ENCODE measurements at places on chromosomes 3 and 15.

DNA sequence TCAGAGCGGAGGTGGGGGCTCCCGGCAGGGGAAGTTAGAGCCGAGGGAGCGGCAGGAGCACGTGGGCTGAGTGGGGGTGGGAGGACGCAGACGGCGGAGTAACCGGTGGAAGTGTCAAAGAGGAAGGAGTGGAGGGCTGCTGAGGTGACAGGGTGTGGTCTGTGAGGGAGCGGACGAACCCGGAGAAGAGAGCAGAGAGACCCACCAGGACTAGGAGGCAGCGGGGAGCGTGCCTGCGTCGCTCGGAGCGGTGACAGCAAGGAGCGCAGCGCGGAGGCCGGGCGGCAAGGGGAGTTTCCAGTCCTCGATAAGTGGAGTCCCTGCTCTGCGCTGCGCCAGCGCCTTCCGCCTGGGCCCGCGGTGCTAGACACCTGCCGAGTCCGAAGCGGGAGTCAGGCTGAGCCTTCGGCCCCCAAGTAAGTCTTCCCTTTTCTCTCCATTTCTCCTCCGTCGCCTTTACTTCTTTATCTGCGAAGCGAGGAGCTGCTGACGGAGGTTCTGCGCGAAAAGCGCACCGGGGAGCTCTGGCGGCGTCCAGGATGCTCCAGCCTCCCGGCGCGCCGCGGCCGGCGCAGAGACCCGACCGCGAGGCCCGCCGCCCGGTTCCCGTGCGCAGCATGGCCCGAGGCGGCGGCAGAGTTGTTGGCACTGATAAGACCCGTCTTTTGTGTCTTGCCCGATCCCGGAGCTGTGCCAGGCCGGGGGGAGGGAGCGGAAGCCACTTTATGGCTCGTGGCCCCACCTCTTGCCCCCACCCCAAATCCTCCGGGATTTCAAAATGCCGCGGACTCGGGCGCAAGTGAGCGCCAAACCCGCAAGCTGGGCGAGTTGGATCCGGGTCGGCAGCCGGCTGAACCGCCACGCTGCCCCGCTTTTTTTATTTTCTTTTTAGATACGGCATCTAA, 533.0 kb upstream of the SEMA6D start:
- DNase-seq = peak; percentile 61

- no peak for DNase-seq
These were observed 54.8 kb downstream of the UBP1 start for GRCh38 chr3:33385423-33385822.

DNA sequence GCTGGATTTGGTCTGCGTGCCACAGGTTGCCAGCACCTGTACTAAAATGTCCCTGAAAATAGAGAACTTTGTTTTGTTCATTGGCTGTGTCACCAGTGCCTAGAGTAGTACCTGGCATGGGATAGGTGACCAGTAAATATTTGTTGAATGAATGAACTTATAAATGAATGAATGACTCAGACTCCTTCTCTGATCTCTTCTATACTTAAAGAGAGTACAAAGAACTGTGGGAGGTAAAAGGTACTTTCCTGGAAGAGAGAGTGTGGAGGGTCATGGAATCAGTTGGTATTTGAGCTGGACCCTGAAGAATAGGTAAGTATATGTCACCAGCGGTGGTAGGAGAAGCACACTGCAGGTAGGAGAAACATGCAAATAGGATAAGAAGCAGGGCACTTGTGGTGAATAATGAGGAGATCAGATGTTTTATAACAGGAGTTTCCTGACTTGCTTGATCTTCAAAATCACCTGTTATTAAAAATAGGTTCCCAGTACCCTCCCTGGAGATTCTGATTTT, 149.4 kb downstream of the LPP start:
- DNase-seq = no peak

DNA sequence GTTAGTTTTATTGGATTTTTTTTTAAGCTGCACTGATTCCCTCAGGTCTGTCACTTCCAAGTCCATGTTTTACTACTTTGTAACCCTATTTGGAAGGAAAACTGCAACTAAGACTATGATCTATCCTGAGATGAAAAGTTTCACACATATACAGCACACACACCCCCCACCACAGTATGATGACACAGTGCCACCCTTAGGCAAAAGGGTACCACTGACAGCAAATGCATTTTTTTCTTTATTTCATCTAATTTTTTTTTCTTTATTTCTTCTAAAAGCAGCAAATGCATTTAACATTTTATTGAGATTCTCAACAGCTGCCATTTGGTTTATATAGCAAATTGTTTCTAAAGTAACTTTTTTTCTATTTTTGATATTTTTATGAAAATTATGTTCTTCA, 21.2 kb downstream of the NGRN start:
- no peak for DNase-seq

DNA sequence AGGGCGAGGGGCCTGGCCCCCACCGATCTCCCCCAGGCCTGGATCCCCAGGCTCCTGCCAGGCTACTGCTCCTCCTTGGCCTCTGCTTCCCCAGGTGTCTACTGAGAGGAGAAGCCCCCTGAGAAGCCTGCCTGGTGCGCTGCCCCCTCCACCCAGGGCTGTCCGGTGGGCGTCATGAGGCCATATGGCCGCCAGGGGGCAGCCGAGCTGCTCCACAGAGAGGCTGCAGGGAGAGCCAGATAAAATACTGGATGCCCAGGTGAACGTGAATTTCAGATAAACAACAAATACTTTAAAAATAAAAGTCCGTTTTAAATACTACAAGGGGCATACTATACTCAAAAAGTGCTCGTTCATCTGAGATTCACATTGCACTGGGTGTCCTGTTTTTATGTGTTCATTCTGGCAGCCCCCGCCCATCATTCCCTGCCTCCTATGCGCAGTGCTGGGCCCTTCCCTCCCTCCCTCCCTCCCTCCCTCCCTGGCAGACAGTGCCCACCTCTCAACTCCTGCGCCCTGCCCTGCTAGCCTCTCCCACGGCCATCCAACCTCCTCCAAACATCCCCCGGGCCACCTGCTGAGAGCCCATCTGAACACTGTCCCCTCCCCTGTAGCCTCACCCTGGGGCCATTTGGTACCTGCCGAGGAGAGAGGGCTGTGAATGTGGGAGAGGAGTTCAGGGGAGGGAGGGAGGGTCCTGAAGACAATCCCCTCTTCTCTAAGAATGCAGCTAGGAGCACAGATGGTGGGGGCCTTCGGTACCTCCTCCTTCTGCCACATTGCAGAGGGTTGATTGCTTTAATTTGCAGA, 29.6 kb downstream of the PSTPIP1 start:
- DNase-seq = peak; percentile 37

DNA sequence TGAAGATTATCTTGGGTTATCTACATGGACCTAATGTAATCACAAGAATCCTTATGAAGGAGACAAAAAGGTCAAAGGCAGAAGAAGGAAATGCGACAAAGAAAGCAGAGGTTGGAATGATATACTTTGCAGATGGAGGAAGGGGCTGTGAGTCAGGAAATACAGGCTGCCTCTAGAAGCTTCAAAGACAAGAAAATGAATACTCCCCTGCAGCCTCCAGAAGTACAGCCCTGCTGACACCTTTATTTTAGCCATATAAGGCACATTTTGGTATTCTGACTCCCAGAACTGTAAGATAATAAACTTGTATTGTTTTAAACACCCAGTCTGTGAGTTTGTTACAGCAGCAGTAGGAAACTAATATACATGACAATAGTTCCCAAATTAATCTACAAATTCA, 58.6 kb downstream of the SIDT1 start:
- DNase-seq = no peak

- DNase-seq = no peak
These were observed 6.4 kb downstream of the SNX4 start for GRCh38 chr3:125513490-125514115.

- DNase-seq = peak; percentile 15
These were observed 35.2 kb downstream of the NCEH1 start for GRCh38 chr3:172675441-172676193.

DNA sequence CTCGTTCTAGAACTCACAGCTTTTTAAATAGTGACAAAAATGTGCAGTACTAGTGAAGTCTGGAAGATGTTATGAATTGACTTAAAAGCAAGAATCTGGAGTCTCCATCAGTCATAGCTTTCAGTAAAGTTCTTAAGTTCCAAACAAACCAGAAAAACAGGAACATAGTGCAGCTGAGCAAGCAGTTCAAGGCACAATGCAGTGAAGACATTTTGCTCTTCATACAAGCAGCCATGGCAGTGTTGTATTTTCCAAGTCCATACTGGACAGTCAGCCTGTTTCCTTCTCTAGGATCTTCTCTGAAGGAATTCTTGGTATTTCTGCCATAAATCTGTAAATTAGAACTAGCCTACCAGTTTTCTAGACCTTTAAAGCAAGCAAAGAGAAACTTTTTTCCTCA, 90.5 kb downstream of the LRRC28 start:
- no peak for DNase-seq

- DNase-seq = no peak
These were observed 116.8 kb downstream of the FBLN2 start for GRCh38 chr3:13665582-13666226.

DNA sequence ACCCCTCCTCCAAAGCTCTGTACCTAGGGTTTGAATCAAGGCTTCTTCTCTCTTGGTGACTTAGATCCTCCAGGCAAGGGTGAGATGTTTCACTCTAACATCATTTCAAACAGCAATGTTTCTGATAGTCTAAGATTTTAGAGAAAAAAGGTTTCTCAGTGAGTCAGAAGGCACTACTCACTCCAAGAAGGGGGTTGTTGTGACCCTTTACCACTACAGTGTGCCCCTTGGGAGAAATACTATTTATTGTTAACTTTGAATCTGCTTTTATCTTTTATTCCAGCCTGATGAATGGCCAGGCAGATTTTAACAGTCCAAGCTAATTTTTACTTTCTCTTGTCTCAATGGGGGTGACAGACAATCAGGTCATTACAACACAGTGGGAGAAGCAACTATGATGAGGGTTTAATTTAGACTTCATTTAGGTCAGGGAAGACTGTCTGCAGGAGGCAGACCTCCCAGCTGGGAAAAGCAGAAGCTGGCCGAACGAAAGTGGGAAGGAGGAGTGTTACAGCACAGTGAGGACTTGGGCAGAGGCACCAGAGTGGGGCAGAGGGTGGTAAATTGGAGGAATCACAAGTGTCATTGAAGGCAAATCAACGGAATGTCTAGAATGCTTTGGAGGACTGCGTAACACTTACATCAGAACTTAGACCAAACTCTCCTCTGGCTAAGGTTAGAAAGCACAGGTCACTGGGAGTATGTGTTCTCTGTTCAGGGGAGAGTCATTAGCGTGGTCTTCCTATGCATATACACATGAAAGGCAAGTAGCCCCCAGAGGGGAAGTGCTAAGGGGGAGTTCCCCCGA, 21.2 kb downstream of the ZNF860 start:
- no peak for DNase-seq

GRCh38 chr3:115553796-115554486, 69.4 kb upstream of the GAP43 start:
- DNase-seq = no peak

- DNase-seq = no peak
These were observed 34.1 kb upstream of the ATG7 start for GRCh38 chr3:11238060-11238459.

GRCh38 chr15:100821327-100821726, 58.3 kb upstream of the ALDH1A3 start:
- DNase-seq = no peak

Data from NCI-H1436 (cell line).